ENCODE measurements at places on chromosomes 7 and 10. TPM values are rescaled to one million over a fixed set of nuclear protein-coding genes. Genes with fewer than 3 reads are reported as not detected.

The ADAP1 gene
- 9.8 TPM for polyA plus RNA-seq

The LRRD1 gene
- not detected for polyA plus RNA-seq

The DGKI gene
- 0.03 TPM for polyA plus RNA-seq

The SLC26A5 gene
- not detected for polyA plus RNA-seq

The ELFN1 gene
- polyA plus RNA-seq, result 0.67 TPM

The C7orf57 gene
- not detected for polyA plus RNA-seq

The RBM28 gene
- polyA plus RNA-seq, result 19.2 TPM

The EPHB6 gene
- polyA plus RNA-seq, result 21.4 TPM

The ABCB1 gene
- 0.90 TPM for polyA plus RNA-seq

The CYP2C18 gene
- 0.06 TPM for polyA plus RNA-seq

The BNIP3 gene
- polyA plus RNA-seq, result 382 TPM

The PHKG1 gene
- polyA plus RNA-seq, result 0.47 TPM

The CPED1 gene
- polyA plus RNA-seq, result 13.9 TPM

The DLG5 gene
- 14.1 TPM for polyA plus RNA-seq

The IFIT3 gene
- 5.2 TPM for polyA plus RNA-seq

The OGDHL gene
- polyA plus RNA-seq, result 2.8 TPM

The HDAC9 gene
- 1.0 TPM for polyA plus RNA-seq

The PKD2L1 gene
- 0.34 TPM for polyA plus RNA-seq

The SPDYE16 gene
- 0.11 TPM for polyA plus RNA-seq

The UCMA gene
- polyA plus RNA-seq, result not detected

The SEMA3A gene
- polyA plus RNA-seq, result 2.9 TPM

The CALHM3 gene
- not detected for polyA plus RNA-seq

The TAS2R4 gene
- polyA plus RNA-seq, result 0.06 TPM

The SLC13A1 gene
- 0.02 TPM for polyA plus RNA-seq

The LRRN3 gene
- polyA plus RNA-seq, result 0.28 TPM

The HOXA1 gene
- polyA plus RNA-seq, result 0.51 TPM
